ENCODE measurements at places on chromosomes 1 and 21.

- H3K27ac ChIP-seq: no peak overlapping the region
- H3K27me3 ChIP-seq: peaks cover 44% of the 10 kb centered on the region
- H3K4me3 ChIP-seq: no peak overlapping the region
- no peak for DNase-seq
- H3K4me1 ChIP-seq: peaks cover 4% of the 10 kb centered on the region
These were observed 47.1 kb downstream of the C8A start for GRCh38 chr1:56901716-56902115.

- peaks cover 2% of the 10 kb centered on the region for H3K27me3 ChIP-seq
- H3K4me3 ChIP-seq: no peak overlapping the region
- no peak overlapping the region for H3K27ac ChIP-seq
- H3K36me3 ChIP-seq: no peaks in the 10 kb centered on the region
These were observed 24.2 kb downstream of the HSPA13 start for GRCh38 chr21:14358775-14359174.

- no peaks in the 10 kb centered on the region for H3K27me3 ChIP-seq
- H3K36me3 ChIP-seq: peaks cover 19% of the 10 kb centered on the region
These were observed 14.1 kb downstream of the PEA15 start for GRCh38 chr1:160219062-160219929.

GRCh38 chr1:1664941-1665814, 6.4 kb upstream of the CDK11B start:
- no peaks in the 10 kb centered on the region for H3K4me1 ChIP-seq
- no peak overlapping the region for H3K4me3 ChIP-seq
- DNase-seq: no peak
- H3K36me3 ChIP-seq: peaks cover 7% of the 10 kb centered on the region

DNA sequence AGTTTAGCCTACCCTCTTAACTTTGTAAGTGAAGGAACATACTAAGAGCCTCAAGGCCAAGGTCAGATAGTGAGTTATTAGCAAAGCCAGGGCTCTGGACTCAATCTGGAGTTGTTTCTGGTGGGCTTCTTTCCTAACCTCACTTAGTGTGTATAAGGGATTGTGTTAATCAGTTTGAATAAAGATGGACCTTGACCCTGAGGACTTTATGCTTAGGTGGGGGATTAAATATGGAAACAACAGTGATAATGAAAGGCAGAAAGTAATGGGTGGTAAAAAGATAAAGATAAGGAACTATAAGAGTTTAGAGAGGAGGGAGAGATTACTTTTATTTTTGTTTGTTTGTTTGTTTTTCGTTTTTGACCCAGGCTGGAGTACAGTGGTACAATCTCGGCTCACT, 5.5 kb downstream of the RABGAP1L start:
- no peaks in the 10 kb centered on the region for H3K36me3 ChIP-seq
- H3K27ac ChIP-seq: no peak overlapping the region
- no peaks in the 10 kb centered on the region for H3K27me3 ChIP-seq
- DNase-seq: no peak
- H3K4me3 ChIP-seq: no peak overlapping the region

DNA sequence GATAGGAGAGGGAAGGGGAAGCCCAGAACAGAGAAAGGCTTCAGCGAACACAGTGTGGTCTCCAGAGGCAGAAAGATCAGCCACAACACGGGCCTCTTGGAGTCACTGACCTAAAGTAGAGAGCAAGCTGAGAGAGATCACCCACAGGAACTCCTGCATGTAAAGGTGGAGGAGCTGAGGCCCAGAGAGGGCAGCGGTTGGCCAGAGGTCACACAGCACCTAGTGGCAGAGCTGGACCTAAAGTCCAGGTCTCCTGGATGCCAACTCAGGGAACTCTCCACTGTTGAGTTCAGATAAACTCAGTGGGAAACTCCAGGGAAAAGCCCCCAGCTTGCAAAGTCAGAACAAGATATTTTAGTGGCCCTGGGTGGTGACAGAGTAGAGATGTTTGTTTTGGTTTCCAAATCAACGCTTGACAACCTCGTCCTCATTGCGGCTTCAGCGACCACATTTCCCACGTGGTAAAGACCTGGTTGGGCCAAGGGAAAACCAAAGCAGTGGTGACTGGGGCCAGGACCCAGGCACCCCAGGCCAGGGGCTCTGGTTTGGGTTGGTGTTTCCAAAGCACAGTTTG, 4.6 kb downstream of the IFFO2 start:
- no peak overlapping the region for H3K4me3 ChIP-seq
- peaks cover 19% of the 10 kb centered on the region for H3K27me3 ChIP-seq
- peaks cover 47% of the 10 kb centered on the region for H3K4me1 ChIP-seq
- DNase-seq: no peak
- H3K36me3 ChIP-seq: no peaks in the 10 kb centered on the region

DNA sequence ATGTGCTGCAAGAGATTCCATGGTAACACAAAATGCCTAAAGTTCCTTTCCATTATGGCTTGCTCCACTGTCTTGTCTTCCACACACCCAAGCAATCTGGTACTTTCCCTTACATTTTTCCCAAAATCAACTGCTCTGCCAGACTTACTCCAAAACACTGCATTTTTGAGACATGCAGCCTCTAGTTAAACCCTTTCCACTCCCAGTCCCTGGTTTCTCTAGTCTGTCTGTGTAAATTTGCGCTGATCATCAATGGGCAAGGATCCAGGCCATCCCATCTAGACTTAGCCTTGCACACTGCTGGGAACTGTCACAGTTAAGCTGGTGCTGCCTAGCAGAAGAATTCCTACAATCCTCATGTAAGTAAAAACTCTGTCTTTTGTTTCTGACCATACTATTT, 47.8 kb downstream of the DAB1 start:
- H3K4me3 ChIP-seq: no peak overlapping the region
- peaks cover 14% of the 10 kb centered on the region for H3K4me1 ChIP-seq
- H3K27ac ChIP-seq: no peak overlapping the region
- DNase-seq: no peak

DNA sequence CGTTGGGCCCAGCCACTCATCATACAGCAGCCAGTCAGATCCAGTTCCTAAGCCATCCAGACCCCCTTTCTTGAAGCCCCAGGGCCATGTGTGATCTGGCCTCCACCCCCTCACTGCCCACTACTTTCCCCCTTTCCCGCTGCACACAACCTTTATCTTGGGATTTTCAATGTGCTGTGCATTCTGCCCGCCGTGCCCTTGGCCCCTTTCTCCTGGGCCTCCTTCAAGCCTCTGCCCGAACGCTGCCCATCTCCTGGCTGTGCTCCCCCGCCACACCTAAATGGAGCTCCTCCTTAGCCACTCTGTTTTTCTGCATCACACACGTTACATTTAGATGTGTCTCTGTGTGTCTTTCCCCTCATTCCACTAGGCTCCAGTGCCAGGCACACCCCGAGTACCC, 66.7 kb upstream of the SELENON start:
- no peak overlapping the region for H3K27ac ChIP-seq
- DNase-seq: no peak
- H3K4me1 ChIP-seq: peaks cover 13% of the 10 kb centered on the region
- H3K27me3 ChIP-seq: peaks cover 15% of the 10 kb centered on the region

- H3K27me3 ChIP-seq: no peaks in the 10 kb centered on the region
- H3K27ac ChIP-seq: no peak overlapping the region
- H3K36me3 ChIP-seq: peaks cover 7% of the 10 kb centered on the region
- no peak for DNase-seq
These were observed 94.7 kb downstream of the LIPI start for GRCh38 chr21:14116080-14116481.

GRCh38 chr1:188243456-188243855, 1414.7 kb downstream of the PLA2G4A start:
- no peak overlapping the region for H3K4me3 ChIP-seq
- H3K27me3 ChIP-seq: no peaks in the 10 kb centered on the region
- no peaks in the 10 kb centered on the region for H3K36me3 ChIP-seq

DNA sequence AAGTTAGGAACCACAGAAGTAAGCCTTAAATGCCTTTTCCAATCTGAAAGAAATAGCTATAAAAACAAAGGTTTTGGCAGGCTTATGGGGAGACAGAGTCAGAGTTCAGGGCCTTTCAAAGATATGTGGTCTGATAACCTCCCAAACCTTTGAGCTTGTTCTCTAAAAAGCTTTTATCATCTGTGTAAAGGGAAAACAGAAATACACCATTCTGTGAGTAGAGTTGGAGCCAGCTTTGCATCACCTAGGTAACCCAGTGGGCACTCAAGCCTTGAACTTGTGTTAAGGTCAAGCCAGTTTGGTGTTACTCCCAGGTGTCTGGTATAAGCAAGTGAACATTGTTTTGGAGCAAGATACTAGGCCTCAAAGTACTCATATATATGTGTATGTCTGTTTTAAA, 50.1 kb downstream of the LAMC1 start:
- no peak overlapping the region for H3K4me3 ChIP-seq
- no peak for DNase-seq
- H3K36me3 ChIP-seq: no peaks in the 10 kb centered on the region

GRCh38 chr1:121519042-121519755, 334.4 kb downstream of the SRGAP2C start:
- DNase-seq: peak; percentile 62
- H3K36me3 ChIP-seq: no peaks in the 10 kb centered on the region
- H3K27ac ChIP-seq: peak overlapping the region; percentile 80
- peaks cover 3% of the 10 kb centered on the region for H3K27me3 ChIP-seq
- peaks cover 6% of the 10 kb centered on the region for H3K4me1 ChIP-seq

GRCh38 chr1:203655671-203656070, 29.0 kb downstream of the ATP2B4 start:
- no peak for DNase-seq
- no peaks in the 10 kb centered on the region for H3K27me3 ChIP-seq
- no peak overlapping the region for H3K4me3 ChIP-seq
- H3K4me1 ChIP-seq: peaks cover 39% of the 10 kb centered on the region
- H3K27ac ChIP-seq: peak overlapping the region; percentile 91
- H3K36me3 ChIP-seq: peaks cover 9% of the 10 kb centered on the region

- H3K4me3 ChIP-seq: no peak overlapping the region
These were observed 190.9 kb upstream of the ADGRL4 start for GRCh38 chr1:79197421-79197820.

GRCh38 chr1:212718499-212718898, 18.9 kb upstream of the BATF3 start:
- no peak overlapping the region for H3K4me3 ChIP-seq
- H3K4me1 ChIP-seq: no peaks in the 10 kb centered on the region
- peaks cover 2% of the 10 kb centered on the region for H3K36me3 ChIP-seq
- H3K27me3 ChIP-seq: peaks cover 30% of the 10 kb centered on the region

DNA sequence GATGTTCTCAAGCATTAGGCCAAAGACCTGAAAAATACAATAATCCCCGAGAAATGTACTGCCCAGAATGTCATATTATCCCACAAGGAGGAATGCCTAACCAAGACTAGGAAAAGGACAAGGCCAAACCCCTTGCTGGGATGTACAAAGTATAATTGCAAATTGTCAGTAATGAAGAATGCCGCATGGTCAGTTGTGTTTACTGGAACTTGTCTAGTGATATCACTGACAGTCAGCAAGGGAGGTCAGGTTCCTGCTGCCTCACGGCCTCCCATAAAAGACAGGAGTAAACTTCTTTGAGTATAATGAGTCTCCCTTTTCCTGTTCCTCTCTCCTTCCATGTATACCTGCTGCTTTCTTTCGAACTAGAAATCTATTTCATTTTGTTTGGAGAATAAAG, 222.8 kb downstream of the RHOU start:
- H3K4me3 ChIP-seq: no peak overlapping the region
- no peaks in the 10 kb centered on the region for H3K27me3 ChIP-seq
- H3K27ac ChIP-seq: peak overlapping the region; percentile 41
- peaks cover 18% of the 10 kb centered on the region for H3K4me1 ChIP-seq

- peak overlapping the region; percentile 85 for H3K27ac ChIP-seq
- H3K4me3 ChIP-seq: no peak overlapping the region
- H3K27me3 ChIP-seq: no peaks in the 10 kb centered on the region
- peaks cover 45% of the 10 kb centered on the region for H3K36me3 ChIP-seq
These were observed 54.2 kb downstream of the PTPRU start for GRCh38 chr1:29290414-29290985.

GRCh38 chr1:28266920-28267322, 7.6 kb downstream of the SESN2 start:
- peaks cover 13% of the 10 kb centered on the region for H3K4me1 ChIP-seq
- H3K4me3 ChIP-seq: no peak overlapping the region
- H3K27me3 ChIP-seq: no peaks in the 10 kb centered on the region
- DNase-seq: no peak
- H3K36me3 ChIP-seq: peaks cover 7% of the 10 kb centered on the region
- H3K27ac ChIP-seq: no peak overlapping the region

GRCh38 chr1:6073480-6074053, 27.9 kb downstream of the KCNAB2 start:
- peaks cover 5% of the 10 kb centered on the region for H3K27me3 ChIP-seq
- H3K4me3 ChIP-seq: no peak overlapping the region
- DNase-seq: no peak
- peaks cover 5% of the 10 kb centered on the region for H3K4me1 ChIP-seq

- no peaks in the 10 kb centered on the region for H3K4me1 ChIP-seq
- no peak for DNase-seq
- no peak overlapping the region for H3K4me3 ChIP-seq
- H3K27ac ChIP-seq: no peak overlapping the region
- H3K36me3 ChIP-seq: no peaks in the 10 kb centered on the region
These were observed 31.7 kb upstream of the WNT4 start for GRCh38 chr1:22174446-22175220.

- peak overlapping the region; percentile 64 for H3K27ac ChIP-seq
- H3K36me3 ChIP-seq: no peaks in the 10 kb centered on the region
- peak overlapping the region; percentile 72 for H3K4me3 ChIP-seq
- peak; percentile 51 for DNase-seq
These were observed 1.7 kb downstream of the HES4 start for GRCh38 chr1:997993-998744.
